GDM1 (cell line): ENCODE measurements at places on chromosomes 7 and 10.

DNA sequence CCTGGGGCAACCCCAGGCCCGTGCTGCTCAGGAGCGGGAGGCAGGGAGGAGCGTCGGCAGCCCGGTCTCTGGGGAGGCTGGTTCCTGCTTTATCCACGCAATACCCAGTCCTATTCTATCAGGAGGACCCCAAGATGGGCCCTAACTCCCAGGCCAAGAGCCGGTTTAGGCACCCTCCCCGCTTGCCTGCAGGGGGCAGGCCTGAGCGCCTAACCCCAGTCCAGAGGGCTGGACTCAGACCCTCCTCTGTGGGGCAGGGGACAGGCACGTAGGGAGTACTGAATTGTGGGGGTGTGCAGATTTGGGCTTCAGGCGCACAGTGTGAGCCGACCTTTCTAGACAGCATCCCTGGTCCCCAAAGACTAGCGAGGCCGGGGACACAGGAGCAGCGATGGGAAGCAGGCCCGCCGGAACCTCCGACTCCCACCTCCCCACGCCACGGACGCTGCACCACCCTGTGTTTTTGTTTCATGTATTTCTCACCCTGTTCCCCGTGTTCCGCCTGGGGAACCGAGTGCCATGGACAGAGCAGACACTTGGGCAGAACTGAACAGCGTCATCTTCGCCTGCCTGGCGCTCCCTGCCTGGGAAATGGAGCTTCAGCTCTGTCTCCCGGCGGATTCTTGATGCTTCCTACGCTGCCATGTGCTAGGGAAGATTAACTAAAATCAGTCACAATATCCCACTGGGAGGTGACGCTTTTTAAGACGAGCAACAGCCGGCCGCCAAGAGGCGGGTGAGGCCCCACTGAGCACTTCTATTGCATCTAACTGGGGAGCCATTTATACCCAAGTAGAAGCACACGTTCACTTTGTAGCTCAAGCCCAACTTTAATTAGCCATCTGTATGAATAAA lies 5.3 kb downstream of the NUDT1 start:
- DNase-seq: no peak

DNA sequence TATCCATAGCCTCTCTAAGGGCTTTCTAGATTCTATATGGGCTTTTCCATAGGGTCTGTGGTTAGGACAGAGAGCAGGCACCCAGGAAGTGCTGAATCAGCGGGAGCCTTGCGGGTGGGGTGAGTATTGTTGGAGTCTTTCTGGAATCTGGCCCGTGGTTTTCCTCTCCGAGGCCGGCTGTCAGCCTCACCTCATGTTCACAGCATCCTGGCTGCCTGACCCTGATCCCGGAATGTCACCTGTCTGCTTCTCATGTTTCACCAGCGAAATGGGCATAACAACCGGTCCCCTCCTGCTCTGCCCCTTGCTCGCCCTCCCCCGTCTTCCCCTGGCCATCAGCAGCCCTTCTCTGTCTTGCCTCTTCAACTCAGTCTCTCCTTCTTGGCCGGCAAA lies 36.5 kb downstream of the DDIT4 start:
- no peak for DNase-seq

GRCh38 chr10:71135236-71135635 lies 77.1 kb upstream of the UNC5B start:
- no peak for DNase-seq

GRCh38 chr7:99102809-99103690 lies 40.9 kb downstream of the SMURF1 start:
- DNase-seq: no peak

- no peak for DNase-seq
These were observed 35.5 kb downstream of the TMEM270 start for GRCh38 chr7:73896454-73896853.

DNA sequence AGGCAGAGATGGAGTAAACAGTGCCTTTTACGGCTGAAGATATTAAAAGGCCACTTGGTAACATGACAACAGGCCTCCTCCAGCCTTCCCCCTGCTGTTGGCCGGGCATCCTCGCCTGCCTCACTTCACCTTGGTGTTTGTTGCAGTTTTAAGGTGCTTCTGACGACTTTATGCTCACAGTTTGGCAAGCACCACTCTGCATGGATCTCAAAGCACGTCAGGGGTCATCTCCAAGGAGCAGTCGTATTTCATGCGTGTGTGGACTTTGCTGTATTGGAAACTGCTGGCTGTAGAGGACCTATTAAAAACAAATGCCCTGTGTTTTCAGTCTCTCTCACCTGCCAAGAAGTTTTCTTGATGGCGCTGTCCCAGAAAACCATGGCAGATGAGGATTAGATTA lies 483.1 kb downstream of the RPS24 start:
- no peak for DNase-seq

GRCh38 chr7:110762546-110763225 lies 328.2 kb upstream of the LRRN3 start:
- DNase-seq: no peak

DNA sequence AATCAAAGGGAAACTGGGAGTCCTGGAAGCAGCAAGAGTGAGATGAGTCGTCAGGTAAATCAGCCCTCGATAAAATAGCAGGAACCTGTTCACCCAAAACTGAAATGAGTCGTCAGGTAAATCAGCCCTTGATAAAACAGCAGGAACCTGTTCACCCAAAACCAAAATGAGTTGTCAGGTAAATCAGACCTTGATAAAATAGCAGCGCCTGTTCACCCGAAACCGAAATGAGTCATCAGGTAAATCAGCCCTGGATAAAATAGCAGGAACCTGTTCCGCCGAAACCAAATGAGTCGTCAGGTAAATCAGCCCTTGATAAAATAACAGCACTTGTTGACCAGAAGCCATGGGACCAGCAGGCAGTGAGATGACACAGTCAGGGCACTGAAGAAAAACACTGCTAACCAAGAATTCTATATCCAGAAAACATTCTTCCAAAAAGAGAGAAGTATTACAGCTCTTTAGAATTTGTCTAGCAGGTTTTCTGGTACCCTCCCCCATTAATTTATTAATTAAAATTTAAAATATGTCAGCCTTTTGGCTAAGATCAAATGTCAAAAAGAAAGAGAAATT lies 3.4 kb upstream of the CYP2E1 start:
- DNase-seq: no peak

- no peak for DNase-seq
These were observed 1.9 kb upstream of the TRDMT1 start for GRCh38 chr10:17203416-17203815.
